Naive thymus-derived CD4-positive, alpha-beta T cell (primary cell): ENCODE measurements at places on chromosomes 7 and 10.

GRCh38 chr7:132077971-132078685, 498.1 kb downstream of the PLXNA4 start:
- no peak for DNase-seq

DNA sequence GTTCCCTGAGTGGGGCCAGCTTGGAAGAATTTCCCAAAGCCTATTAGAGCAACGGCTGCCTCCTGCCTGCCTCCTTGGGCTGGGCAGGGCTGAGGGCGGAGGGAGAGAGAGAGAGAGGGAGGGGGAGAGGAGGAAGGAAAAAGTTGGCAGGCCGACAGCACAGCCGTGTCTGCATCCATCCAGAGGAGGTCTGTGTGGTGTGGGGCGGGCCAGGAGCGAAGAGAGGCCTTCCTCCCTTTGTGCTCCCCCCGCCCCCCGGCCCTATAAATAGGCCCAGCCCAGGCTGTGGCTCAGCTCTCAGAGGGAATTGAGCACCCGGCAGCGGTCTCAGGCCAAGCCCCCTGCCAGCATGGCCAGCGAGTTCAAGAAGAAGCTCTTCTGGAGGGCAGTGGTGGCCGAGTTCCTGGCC, at the start of gene AQP1:
TSS of gene AQP1 (plus strand) at position 293 of the 409 bp plus-strand sequence. CDS start at position 350, 57 bp downstream.
- no peak for DNase-seq

DNA sequence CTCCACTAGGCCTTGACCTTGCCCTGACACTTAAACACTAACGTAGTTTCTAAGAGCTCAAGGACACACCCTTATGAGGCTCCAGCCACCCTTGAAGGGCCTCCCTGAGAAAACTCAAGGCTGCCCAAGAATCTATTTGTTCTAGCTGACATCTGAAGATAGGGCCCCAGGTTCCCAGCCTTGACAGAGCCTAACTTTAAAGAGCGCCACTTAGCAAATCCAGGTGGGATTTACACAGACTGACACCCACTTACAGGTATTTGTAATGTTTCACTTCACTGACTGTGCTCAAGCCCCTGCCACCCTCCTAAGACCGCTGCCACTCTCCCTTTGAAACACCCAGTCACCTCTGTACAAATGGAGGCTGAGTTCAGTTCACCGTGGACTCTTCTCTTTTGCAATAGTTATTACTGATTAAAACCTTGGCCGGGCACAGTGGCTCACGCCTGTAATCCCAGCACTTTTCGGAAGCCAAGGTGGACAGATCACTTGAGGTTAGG, 90.4 kb downstream of the SVOPL start:
- no peak for DNase-seq

DNA sequence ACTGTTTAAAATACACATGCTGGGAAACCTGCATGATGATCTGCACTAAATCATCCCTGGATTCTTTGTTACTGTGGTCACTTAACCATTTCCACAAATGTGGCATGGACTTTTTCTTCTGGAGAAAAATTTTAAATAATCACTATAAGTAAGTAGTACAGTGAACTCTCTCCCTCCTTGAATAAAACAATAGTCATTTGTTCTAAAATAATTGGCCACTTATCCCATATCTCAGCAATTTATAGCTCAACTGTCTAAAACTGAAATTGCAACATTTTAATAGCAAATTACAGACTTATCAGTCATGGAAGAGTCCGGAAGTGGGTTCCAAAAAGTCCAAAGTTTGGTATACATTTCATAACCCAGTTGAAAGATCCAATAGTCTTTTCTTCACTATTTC, 90.9 kb downstream of the MTERF1 start:
- DNase-seq: no peak

DNA sequence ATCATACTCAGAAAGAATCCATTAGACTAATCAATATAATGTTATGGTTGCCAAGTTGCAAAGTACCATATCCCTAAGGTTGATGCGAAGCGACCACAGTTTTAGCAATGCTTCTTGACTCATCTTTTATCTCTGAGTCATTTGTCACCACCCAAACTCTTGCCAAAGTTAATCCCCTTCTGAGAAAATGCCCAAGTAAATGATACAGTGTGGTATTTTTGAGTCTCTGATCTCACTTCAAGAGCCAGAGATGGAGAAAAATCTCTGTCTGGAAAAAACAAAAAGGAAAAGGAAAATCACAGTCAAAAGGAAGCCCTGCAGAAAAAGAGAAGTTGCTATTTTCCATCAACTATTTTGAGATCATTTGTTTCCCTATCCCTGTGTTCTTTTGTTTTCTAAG, 26.7 kb upstream of the OTUD1 start:
- DNase-seq: no peak
